Tongue (tissue), 3 donors: ENCODE measurements at places on chromosomes 12 and 14. TPM values are rescaled to one million over a fixed set of nuclear protein-coding genes. Genes with fewer than 3 reads are reported as not detected.

MYO1H gene
- total RNA-seq: 0.51 TPM

REP15 gene
- 3.0 TPM for total RNA-seq

FITM1 gene
- 132 TPM for total RNA-seq

ACOT4 gene
- not detected for total RNA-seq
